Ureter (tissue), 1 donor: ENCODE measurements at places on chromosomes 2 and 18.
A peak's percentile ranks its signal among the peaks of the same experiment; 100 is the strongest.

GRCh38 chr2:156472686-156473085, 36.5 kb downstream of the GPD2 start:
- DNase-seq, result no peak

- no peak for DNase-seq
These were observed 548.6 kb downstream of the LRP1B start for GRCh38 chr2:141582213-141582612.

DNA sequence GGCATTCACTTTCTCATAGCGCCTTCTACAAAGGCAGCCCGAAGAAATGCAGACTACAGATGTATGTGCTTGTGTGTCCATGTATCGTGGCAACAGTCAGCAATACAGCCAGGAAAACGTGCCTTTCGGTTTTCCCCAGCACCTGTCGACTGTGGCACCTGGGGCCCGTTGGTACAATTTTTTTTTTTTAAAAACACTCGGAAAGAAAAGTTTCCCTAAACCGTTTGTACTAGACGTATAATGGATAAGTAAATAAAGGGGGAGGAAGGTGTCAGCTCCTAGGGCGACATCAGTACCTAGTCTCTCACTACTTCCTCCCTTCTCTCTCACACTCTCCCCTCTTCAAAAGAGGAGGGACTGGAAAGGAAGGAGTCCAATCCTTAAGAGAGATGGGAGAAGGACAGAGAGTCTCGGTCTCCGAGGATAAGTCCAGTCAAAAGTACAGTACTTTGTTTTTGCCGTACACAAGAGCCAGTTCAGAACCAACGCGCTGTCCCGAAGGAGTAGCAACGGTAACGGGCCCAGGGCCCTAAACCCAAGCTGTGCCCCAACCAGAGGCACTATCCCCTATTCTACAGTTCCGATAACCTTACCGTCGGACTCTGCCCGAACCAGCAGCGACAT, 759 bp downstream of the PPP4R3B start:
- no peak for DNase-seq

- peak; percentile 75 for DNase-seq
These were observed 19.2 kb downstream of the NEURL3 start for GRCh38 chr2:96485751-96486651.

GRCh38 chr2:234976479-234977227, 24.8 kb downstream of the SH3BP4 start:
- no peak for DNase-seq

- no peak for DNase-seq
These were observed 112.4 kb upstream of the RND3 start for GRCh38 chr2:150599889-150600288.
